ENCODE measurements at places on chromosomes 1 and 21. TPM values are rescaled to one million over a fixed set of nuclear protein-coding genes. Genes with fewer than 3 reads are reported as not detected.
A peak's percentile ranks its signal among the peaks of the same experiment; 100 is the strongest.

The CELSR2 gene
- 24.0 TPM for total RNA-seq

The NPHS2 gene
- not detected for total RNA-seq

The GJA8 gene
- total RNA-seq: not detected

The GBP5 gene
- total RNA-seq: 6.4 TPM

The WLS gene
- 81.9 TPM for total RNA-seq

The KLHDC9 gene
- total RNA-seq: 6.6 TPM

The PDXK gene
- total RNA-seq: 111 TPM

The DONSON gene
- 15.3 TPM for total RNA-seq

The FMO4 gene
- total RNA-seq: 4.9 TPM

The TRNAU1AP gene
- total RNA-seq: 31.0 TPM

The BATF3 gene
- total RNA-seq: 6.5 TPM

- DNase-seq: no peak
Measured at GRCh38 chr1:198304431-198304830, 147.6 kb downstream of the NEK7 start.

DNA sequence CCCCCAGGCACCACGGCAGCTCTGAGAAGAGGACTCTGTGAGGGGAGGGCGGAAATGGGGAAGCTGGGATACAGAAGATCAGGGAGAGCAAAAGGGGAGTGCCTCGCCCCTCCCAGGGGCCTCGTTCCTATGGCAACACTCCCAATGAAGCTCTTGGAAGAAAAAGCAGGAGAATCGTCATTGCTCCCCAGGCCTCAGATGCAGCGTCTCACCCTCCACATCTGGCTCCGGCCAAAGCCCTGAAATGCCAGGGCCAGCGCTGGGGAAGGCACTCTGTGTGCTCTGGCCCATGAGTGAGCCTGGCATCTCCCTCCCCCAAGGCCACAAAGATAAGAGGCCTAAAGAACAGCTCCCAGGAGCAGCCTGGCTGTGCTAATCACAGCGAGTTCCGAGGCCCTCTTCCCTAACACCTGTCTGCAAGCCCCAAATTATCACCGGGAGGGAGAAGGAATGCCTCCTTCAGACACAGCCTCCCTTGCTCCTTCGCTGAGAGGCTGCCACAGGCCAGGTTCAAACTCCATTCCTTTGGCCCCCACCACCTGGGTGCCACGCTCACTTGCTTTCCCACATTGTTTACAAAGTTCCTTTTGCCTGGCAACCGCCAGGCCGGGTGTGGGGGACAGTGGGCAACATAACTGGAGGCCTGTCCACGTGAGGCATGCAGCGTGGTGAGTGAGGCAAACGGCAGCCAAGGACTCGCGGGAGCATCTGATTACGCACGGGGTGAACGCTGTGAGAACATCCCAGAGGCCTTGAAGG is 27.8 kb downstream of the ECE1 start:
- peak; percentile 87 for DNase-seq

DNA sequence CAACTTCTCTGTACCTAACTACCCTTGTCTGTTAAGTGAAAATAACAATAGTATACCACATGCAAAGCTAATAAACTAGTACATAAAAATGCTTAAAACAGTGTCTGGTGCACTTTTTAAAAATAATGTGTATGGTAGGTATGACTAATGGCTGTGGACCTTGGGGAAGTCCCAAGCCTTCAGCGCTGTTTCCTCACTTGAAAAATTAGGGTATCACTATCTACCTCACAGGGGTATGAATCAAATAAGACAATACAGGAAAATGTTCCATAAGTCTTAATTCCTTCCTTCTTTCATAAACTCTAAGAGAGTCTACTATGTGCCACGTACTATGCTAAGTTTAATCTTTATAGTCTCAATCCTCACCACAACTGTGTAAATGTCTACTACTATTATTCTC is 32.0 kb downstream of the EGLN1 start:
- DNase-seq: no peak

- DNase-seq: no peak
Measured at GRCh38 chr1:27348861-27349783, 7.3 kb downstream of the SYTL1 start.

DNA sequence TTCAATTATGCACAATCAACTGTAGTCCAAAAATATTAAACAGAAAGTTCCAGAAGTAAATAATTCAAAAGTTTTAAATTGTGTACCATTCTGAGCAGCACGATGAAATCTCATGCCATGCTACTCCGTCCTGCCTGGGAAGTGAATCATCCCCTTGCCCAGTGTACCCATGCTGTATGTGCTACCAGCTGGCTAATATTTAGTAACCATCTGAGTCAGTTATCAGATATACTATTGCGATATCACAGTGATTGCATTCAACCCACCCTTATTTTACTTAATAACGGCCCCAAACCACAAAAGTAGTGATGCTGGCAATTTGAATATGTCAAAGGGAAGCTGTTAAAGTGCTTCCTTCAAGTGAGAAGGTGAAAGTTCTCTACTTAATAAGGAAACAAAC is 56.2 kb downstream of the EVI5 start:
- DNase-seq: no peak

DNA sequence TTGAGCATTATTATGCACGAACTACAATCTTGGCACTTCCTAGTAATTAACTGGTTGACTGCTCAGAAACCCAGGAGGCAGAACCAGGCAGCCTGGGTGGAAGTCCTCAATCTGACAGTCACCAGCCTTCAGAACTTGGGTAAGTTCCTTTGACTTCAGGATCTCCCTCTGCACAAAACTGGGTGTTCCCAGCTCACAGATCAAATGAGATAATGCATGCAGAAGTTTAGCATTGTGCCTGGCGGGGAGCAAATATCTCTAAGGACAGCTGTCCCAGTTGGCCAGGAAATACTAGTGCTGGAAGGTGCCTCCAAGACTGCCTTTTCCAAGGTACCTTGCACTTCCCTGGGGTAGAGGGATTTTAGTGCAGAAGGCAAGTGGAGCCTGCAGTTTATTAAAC is 294.8 kb downstream of the PCP4 start:
- no peak for DNase-seq

DNA sequence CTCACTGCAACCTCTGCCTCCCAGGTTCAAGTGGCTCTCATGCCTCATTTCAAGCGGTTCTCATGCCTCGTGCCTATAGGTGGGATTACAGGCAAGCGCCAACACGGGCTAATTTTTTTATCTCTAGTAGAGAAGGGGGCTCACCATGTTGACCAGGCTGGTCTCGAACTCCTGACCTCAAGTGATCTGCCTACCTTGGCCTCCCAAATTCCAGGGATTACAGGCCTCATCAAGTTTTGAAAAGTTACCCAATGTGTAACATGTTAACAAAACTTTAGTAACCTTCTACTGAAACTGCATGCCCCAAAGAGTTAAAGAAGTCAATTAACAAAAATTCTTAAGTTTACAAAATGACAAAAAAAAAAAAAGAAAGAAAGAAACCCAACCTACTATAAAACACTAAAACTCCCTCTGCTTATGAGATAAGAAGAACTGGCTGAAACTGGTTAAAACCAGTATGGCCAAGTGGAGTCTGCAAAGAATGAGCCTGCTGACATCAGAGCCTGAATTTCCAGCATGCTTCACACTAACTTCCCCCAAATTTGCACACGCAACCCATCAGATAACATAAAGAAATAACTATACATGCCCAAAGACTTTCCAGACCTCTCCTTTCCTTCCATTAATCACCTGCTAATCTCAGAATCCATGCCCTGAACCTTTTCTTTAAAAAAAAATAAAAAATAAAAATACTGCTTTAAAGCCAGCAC is 25.5 kb upstream of the PSMG1 start:
- DNase-seq: no peak

DNA sequence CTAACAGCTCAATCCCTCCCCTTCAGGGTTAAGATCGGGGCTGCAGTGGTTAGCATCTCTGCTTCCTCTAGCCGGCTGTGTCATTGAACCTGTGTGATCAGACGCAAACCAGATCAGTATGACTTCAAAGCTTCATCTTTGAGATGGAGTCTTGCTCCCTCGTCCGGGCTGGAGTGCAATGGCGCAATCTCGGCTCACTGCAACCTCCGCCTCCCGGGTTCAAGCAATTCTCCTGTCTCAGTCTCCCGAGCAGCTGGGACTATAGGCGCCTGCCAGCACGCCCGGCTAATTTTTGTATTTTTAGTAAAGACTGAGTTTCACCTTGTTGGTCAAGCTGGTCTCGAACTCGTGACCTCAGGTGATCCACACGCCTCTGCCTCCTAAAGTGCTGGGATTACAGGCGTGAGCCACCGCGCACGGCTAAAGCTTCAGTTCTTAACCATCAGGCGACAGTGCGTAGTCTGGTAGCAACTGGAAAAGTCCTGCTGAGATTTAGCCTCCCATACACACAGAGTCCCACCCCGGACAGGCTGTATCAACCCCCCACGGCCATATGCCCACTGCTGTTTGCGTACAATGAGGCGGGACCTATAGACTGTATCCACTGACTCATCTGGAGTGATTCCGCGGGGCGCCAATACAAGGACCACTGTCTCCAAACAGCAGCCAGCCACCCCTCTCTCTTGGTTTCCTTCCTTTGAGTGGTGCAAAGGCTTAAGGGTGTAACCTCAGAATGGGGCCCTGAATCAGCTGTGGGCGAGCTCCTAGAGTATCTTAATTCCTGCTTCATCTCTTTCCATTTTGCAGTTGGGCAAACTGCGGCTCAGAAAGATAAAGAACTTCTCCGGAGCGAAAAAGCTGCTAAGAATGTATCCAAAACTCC is 23.3 kb downstream of the CELA3A start:
- DNase-seq: peak; percentile 61

GRCh38 chr1:232699814-232700213 is 69.9 kb upstream of the SIPA1L2 start:
- no peak for DNase-seq

DNA sequence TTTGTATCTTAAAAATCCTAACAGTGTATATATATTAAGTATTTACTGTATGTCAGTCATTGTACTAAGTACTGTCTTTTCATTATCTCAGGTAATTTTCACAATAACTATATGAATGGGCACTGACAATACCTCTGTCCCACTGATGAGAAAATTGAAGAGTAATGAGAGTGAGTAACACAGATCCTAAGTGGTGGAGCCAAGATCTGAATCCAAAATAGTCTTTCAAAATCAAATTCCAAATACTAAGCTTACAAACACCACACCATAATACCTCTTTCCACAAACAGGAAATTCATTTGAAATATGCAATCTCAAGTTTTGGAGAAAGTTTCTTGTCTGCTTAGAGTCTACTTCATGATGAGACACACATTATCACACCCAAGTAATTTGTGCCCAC is 105.9 kb upstream of the EDEM3 start:
- no peak for DNase-seq

DNA sequence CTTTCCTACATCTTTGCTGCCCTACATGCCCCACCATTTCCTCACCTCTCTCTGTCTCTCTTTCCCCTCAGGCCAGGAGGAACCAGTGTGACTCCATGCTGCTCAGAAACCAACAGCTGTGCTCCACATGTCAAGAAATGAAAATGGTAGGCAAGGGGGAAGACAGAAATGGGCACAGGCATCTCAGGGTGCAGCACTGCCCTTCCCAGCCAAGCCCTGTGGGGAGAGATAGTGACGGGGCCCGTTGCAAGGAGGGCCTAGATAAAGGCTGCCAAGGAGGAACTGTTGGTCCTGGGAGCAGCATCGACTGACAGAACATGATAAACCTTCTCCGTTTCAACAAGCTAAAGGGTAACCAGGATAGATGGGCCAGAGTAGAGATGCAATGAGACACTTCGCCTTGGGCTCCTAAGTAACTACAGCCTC is 12.5 kb upstream of the PIGC start:
- no peak for DNase-seq

GRCh38 chr1:229164836-229165735 is 105.8 kb upstream of the RAB4A start:
- no peak for DNase-seq

DNA sequence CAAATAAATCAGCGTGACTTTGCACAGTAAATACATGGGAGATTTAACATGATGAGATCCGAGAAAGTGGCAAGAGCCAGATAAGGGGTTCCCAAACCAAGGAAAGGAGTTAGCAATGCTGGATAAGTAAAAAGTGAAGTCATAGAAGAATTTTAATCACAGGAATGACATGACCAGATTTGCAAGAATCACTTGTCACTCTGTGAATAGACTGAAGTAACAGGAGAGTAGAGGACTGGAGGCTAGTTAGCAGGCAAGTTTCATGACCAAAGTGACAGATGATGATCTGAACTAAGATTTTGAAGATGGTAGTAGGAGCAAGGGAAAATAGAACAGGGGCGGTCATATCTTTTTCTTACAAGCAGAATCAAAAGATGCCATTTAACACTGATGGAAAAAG is 8.4 kb downstream of the CFH start:
- DNase-seq: no peak

- DNase-seq: no peak
Measured at GRCh38 chr1:115314092-115314491, 24.0 kb downstream of the NGF start.

GRCh38 chr1:219049501-219049900 is 124.2 kb upstream of the LYPLAL1 start:
- no peak for DNase-seq

GRCh38 chr1:82540006-82540405 is 739.3 kb downstream of the ADGRL2 start:
- no peak for DNase-seq

GRCh38 chr1:85404408-85404807 is 60.6 kb downstream of the DDAH1 start:
- no peak for DNase-seq

DNA sequence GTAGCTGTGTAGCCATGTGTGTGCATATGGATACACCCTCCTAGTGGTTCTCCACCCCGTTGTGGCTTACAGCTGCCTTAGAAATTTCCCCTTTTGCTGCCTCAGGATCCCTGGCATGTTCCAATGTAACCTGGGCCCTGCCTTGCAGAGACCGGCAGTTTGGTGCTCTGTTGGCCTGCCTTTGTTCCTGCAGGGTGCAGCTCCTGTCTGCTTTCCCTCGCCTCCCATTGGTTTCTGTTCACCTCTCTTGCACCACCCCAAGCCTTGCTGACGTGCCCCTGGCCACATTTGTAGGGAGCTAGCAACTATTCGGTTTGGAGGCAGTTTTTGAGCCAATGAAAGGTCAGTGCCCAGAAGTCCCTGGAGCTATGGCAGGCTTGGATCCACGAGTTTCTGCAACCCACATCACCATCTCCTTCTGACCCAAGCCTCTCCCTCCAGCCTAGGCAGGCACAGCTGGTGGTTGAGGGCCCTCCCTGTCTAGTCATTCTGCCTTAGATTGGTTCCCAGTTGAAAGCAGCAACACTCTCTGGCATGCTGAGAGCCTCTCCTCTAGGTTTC is 54.9 kb downstream of the MAB21L3 start:
- no peak for DNase-seq

GRCh38 chr1:246564839-246565750 is 966 bp downstream of the TFB2M start:
- no peak for DNase-seq

DNA sequence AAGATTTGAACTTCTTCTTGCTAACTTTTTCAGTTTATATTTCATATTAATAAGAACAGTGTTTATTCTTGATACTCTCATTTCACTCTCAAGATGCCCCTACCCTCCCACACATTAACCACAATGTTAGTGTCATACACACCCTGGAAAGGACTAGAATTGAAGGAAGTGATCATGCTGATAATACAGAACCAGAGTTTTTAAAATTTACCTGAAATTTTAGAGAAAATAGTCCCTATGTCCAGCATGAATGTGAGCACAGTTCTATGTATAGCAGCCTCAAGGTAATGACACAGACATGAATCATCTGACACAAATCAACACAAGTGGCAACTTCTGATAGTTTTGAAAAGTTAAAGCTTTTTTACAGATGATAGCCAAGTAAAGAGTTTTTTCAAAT is 26.0 kb downstream of the RGS1 start:
- no peak for DNase-seq

- no peak for DNase-seq
Measured at GRCh38 chr1:182587093-182587492, 2.0 kb downstream of the RNASEL start.
